ENCODE measurements at places on chromosomes 16 and 17.

- DNase-seq = no peak
Measured at GRCh38 chr17:74340470-74341023, 14.5 kb downstream of the KIF19 start.

DNA sequence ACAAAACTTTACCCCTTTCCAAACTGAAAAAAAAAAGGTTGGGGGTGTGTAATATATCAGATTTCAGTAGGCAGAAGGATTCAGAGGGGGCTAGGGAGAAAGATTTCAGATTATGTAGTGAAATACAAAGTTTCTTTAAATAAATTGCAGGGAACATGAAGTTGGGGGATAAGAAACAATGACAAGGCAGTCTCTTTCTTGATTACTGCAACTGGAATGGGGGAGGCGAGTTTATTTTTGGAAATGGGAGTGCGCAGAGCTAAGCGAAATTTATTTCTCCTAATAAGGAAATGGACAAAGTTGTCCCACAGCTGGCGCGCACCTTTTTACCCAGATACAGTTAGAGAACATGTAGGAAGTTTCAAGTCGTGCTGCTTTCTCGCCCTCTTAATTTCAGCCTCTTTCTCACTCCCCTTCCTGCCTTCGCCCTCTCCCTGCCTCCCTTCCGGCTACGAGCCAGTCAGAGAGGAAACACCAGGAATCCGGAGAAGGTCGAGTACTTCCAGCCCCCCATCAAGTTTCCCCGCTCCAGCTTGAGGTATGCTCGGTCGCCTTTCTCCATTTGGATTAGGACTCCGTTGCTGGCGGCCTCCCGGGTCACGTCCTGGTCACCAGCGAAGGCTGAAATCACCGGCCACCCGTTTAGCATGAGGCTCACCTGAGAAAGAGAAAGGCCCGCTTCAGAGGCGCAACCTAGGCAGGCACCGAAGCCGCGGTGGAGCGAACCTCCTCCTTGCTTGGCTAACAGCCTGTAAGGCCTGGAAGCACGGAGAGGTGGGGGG lies 2.5 kb downstream of the CBLN1 start:
- no peak for DNase-seq

DNA sequence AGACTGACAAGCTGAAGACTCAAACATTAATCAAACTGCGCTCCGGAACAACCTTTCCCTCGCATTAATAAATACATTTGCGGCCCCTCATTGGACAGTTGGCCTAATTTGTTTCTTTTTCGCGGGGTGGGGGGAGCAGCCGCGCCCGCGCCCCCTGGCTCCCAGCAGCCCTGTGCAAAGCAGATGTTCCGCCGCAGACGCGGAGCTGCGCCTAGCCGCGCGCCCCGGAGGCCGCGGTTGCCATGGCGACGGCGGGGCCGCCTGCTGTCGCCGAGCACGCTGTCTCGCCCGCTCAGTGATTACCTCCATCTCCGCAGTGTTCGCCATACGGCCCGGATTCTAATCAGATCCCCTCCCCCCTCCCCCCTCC lies 25.5 kb downstream of the COPZ2 start:
- DNase-seq = peak; percentile 26

- no peak for DNase-seq
Measured at GRCh38 chr16:54873071-54873470, 57.6 kb upstream of the IRX5 start.

DNA sequence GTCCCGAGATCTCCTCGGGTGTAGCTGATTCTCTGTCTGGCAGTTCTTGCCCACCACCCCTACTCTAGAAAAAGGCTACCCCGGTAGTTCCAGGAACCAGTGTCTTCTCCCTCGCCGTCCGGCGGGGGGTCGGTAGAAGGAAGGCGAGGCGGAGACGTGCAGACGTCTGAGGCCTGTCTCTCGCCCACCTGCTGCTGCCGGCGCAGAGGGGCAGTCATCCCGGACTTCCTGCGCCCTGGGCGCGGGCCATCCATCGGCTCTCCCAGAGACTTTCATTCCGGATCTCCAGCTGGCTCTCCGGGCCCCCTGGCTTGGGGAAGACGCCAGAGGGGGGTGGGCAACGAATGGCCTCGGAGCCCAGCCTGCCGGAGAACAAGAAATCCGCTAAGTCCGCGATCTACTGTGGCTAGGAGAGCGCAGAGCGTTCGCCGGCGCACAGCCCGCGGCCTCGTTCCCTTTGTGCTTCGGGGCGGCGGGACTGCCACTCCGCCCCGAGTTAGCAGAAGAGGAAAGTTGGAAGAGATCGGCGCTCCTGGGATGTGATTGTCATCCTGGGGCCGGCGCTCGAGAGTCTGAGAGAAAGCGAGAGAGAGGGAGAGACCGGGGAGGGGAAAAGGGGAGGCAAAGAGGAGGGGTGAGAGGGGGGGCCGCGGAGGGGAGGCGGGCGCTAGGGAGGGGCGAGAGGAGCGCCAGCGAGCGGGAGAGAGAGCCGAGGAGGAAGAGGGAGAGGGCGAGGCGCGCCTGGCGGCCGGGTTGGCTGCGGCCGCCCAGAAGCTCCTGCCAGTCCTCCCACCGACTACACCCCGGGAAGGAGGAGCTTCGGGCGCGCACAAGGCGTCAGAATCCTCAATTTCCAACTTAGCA lies at the start of gene IRX5:
Gene IRX5, plus strand, starts transcription at position 861 of the 864 bp plus-strand sequence. CDS start 334 bp downstream, outside the sequence.
- DNase-seq = no peak

DNA sequence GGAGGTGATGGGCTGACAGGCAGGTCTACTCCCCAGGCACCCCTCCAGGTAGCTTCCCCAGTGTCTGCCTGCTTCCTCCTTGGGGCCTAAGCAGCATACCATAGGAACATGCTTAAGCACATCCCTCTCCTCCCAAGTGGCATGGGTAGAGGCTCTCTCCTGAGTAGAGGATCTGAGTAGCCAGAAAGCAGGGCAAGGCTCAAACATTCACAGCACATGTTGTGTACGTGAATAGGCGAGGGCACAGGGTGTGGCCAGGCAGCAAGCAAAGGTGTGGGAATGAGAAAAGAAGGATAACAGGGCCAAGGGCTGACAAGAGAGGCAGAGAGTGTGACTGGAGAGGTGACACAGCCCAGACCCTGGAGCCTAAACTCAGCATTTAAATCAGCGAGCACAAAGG lies 29.7 kb upstream of the GFOD2 start:
- no peak for DNase-seq

DNA sequence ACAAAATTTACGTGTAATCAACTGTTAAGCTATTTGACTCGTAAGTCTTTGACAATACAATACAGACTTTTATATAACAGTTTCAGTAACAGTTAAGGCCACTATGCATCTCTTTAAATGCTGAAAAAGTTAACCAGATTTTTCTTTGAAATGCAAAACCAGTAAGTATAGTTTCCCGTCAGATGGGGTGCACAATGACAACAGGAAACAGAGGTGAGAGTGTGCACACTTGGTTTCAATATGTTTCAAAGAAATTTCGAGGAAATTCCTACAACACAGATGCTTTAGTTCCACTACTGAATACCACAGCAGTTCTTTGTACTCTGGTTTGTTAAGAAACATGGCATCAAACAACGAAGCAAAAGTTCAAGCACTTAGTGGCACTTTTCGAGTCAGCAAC lies 48.4 kb downstream of the RNF157 start:
- no peak for DNase-seq

- DNase-seq = no peak
Measured at GRCh38 chr17:77200711-77201110, 59.9 kb downstream of the SEC14L1 start.

GRCh38 chr17:64785011-64785421 lies 122.9 kb upstream of the SMURF2 start:
- DNase-seq = no peak
